ENCODE measurements at places on chromosomes 7 and 10.

- no peak for DNase-seq
Measured at GRCh38 chr10:118259288-118259906, 82.7 kb downstream of the FAM204A start.

- no peak for DNase-seq
Measured at GRCh38 chr7:7577888-7578287, 11.2 kb downstream of the MIOS start.

GRCh38 chr10:100807241-100807951 is 62.0 kb downstream of the PAX2 start:
- no peak for DNase-seq

GRCh38 chr10:119734396-119735332 is 8.8 kb downstream of the INPP5F start:
- DNase-seq = peak; percentile 53

- DNase-seq = no peak
Measured at GRCh38 chr10:88582411-88582805, 710 bp downstream of the RNLS start.

DNA sequence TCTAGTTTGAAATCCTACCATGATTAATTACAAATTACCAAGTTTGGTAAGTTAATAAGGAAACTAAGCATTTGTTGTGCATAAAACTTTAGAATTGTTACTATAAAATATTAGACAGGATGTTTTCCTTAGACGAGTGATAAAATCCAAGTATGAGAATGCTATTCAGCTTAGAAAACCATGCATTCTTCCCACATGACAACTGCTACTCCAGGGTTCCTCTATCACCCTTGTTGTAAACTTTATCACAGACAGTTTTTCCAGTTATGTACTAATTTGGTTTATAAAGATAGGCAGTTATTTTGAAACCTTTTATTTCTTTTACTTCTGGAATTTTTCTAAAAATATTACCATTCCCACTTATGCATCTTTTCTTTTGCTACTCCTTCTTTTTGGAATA is 52.0 kb downstream of the SIRT1 start:
- no peak for DNase-seq

GRCh38 chr7:69656077-69656476 is 57.8 kb downstream of the AUTS2 start:
- no peak for DNase-seq

GRCh38 chr10:116470768-116471415 is 43.2 kb downstream of the PNLIPRP3 start:
- DNase-seq = no peak

DNA sequence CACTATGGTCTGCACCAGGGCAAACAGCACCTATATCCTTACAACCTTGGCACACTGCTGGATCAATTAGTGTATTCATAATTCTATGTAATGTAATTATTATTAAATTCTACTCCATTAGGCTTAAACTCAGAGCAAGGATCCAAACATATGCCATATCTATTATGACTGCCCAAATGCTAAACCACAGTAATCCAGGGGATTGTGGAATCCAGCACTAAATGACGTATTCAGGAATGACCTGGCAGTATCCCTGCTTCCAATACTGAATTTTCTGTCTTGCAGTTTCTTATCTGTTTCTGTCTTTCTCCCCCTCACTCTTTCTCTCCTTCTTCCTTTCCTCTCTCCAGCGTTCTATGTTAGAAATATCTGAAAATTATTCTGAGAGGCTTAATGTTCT is 16.5 kb upstream of the UBE2D1 start:
- peak; percentile 9 for DNase-seq

DNA sequence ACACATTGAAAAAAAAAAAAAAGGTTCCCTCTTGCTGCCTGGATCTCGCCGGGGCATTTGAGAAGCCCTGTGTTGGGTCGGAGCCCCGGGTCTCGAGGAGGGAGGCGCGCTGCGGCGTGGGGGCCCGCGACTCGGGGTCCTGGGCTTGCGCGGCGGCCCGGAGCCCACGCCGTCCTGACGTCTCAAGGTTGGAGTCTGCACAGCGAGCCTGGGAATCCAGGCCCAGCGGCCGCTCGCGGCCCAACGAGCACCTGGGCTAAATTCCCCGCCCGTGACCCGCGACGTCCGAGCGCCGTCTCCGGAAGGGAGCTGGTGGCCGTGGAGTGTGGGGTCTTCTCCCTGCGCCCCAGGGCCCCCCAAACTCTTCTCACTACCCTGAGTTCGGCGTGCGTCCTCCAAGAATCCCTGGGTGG is 1.4 kb upstream of the CTBP2 start:
- no peak for DNase-seq

- DNase-seq = no peak
Measured at GRCh38 chr7:92647652-92648051, 57.5 kb upstream of the FAM133B start.

- no peak for DNase-seq
Measured at GRCh38 chr7:29478687-29479240, 84.9 kb upstream of the PRR15 start.

GRCh38 chr7:140829720-140830119 is 95.0 kb downstream of the BRAF start:
- no peak for DNase-seq

- no peak for DNase-seq
Measured at GRCh38 chr7:131238347-131238931, 89.2 kb upstream of the MKLN1 start.
